Gastroesophageal sphincter (tissue), 4 donors: ENCODE measurements at places on chromosomes 5 and 9.

DNA sequence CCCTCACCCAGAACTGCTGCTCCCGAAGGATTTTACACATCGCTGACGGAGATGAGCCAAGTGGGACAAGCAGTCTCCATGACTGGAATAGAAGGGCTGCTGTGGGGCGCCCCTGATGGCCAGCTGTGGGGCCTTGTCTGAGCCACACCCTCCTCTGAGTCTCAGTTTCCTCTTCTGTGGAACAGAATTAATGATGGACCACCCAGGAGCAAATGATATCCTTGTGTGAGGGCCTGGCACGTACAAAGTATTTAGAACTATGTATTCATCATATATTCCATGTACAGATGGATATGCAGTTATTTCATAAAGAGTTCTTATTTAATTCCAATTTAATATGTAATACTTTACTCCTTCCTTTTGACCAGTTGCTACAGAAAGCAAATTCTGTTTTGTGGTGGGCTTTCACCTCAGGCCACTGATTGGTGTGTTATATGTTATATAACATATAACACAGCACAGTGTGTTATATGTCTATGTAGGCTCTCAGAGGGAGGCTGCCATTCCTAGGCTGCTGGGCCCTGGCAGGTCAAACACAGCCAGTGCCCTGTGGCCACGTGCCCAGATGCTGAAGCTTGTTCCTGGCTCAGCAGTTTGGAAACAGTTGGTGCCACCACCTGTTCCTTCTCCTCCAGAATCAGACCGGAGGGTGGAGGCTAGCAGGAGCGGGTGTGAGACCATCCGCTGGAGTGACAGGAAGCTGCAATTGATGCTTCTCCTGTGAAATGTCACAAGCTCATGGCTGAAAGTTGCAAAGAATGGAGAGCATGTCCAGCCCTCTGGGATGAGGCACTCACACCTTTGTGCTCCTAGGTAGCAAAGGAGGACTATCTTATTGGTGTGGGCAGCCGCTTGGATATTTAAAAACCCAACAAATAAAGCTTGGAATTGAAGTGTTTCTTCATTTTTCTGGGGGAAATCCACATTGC is 4.4 kb upstream of the FGD3 start:
- ATAC-seq, result no peak

DNA sequence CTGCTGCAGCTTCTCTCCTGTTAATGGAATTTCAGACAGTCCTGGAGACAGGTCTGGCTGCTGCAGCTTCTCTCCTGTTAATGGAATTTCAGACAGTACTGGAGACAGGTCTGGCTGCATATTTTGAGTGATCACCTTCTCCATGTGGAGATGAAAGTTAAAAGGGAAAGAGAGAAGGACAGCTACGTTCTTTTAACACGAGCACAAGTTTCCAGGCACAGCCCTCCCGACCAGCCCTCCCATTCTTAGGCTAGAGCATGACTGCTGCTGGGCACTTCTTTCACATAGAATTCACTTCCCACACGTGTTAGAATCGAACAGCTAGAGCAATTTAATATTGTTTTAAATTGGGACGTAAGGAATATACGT is 133.3 kb upstream of the DMRT1 start:
- ATAC-seq, result no peak

DNA sequence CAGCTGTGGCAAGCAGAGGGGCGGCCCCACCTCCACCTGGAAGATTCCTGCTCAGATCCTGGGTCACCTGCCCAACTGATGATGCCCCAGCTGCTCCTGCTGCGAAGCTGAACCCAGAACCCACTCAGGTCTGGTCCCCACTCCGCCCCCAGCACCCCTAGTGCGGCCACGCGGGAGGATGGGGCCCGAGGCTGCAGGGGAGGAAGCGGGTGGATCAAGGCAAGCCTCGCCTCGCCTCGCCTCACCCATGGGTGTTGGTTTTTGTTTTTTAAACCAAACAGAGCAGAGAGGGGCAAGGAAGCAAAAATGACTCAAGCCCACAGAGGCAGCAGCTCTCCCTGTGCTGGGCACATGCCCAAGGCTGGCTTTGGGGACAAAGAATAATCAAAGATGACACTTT is 23.2 kb downstream of the ABO start:
- ATAC-seq, result no peak

- ATAC-seq, result no peak
Measured at GRCh38 chr5:124061068-124061430, 549.1 kb downstream of the CSNK1G3 start.

GRCh38 chr5:132179405-132179804 is 48.2 kb downstream of the P4HA2 start:
- ATAC-seq, result no peak

- no peak for ATAC-seq
Measured at GRCh38 chr5:149681252-149681651, 48.9 kb upstream of the PPARGC1B start.

DNA sequence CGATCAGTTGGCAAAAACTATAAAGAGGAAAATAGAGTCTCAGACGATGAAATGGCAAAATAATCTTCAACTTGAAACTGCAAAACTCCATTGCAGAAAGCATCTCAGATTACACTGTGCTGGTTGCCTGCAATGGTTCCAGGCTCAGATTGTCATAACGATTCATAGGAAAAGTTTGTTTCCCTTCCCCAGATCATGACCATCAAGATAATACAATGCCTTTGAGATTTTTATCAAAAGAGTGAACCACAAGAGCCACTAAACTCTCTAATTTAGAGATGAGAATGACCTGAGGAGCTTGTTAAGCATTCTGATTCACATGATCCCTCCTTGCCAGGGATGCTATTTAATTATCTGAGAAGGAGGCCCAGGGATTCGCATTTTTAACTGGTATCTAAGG is 52.6 kb upstream of the ITGA1 start:
- ATAC-seq, result no peak

DNA sequence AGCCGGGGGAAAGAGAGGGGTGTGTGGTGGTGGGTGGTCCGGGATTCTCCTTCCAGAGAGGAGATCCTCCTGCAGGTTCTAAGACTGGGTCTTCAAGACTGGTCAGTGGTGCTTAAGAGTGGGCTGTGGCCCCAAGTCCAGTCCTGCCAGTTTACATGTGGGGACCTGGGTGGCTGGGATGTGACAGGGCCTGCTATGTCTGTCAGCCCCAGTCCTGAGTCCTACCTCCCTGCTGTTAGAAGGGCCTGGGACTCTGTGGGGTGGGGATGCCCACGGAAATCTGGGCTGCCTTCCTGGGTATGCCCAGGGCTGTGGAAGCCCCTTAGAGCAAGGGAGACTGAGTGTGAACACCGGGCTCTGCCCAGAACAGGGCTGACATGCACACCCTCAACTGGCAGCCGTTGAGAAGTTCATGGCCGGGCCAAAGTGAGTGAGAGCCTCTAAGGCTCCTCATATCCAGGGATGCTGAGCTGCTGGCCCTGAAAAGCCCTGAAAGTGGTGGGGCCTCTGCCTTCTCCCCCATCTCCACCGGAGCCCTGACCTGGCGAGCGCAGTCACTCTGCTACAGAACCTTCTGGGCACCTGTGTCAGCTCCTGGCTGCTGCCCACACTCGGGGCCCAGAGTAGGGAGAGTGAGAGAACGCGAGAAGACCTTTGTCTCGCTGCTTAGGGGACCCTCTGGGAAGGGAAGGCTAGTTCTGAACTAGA is 1.7 kb downstream of the PHF2 start:
- ATAC-seq, result no peak

DNA sequence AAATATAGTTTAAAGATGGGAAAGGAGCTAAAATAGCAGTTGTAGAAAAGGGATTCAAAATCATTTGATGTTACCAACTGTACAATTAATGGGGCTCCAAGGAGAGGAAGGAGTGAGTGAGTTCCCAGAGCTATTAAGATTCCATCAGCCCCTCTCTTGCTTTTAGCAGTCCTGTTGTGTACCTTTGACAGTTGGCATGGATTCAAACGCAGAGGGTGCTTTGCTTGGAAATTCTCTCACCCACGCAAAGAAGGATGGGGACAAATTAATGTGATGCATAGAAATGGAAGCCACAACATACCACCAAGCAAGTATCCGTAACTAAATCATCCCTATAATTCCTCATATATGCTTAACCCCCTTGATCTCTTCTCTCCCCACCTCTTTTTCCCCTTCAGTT is 461.3 kb downstream of the EBF1 start:
- ATAC-seq, result no peak

DNA sequence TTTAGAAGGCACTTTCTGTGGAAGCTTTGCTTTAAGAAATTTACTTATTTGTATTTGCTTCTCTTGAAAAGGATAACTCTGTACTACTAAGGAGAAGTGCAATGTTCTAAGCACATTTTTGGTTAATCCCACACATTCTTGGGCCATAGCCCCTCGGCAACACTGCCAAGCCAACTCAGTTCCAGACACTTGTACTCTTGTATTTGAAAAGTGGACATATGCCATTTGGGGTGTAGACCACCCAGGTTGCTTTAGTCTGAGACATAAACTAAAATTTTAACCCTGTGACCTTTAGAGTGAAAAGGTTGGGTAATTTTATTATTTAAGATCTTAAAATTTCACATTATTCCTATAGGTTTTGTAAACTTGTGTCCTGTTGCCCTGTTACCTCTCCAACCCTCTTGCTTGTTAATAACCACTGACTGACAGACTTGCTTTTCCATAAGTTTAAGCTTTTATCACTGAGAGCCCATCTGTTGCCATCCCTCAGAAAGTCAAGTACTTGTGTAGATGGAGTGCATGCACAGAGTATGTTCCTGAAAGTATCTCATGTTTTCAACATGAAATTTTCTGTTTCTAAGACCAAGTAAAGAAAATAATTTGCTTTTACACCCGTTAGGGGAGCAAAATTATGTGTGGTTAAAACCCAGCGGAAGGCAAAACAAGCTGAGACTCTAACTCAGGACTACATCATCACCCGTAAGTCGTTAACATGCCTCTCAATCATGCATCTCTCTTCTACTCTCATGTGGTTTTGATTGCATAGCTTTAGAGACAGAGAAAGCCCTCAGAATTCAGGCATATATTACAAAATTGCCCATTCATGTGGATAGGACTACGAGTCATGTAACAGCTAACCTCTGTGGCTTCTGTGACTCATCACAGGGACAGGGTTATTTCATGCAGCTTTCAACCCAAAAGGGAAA is 117.3 kb downstream of the GDNF start:
- ATAC-seq, result no peak

DNA sequence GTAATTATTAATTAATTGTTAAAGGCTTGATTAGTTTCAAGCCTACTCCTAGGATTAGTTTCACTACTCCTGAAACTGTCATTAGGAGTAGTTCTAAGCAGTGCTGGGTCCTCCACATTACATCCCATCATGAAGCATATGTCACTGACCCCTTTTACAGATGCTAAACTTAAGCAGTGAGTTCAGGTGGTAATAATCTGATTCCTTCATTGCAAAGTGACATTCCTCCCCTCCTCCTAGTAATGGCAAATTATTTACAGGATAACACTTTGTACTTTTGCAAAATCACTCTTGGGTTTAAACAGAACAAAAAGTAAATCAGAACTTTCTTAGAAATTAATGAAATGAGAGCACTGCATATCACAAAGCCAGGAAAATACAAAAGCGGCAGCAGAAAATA is 52.4 kb downstream of the BAAT start:
- no peak for ATAC-seq

DNA sequence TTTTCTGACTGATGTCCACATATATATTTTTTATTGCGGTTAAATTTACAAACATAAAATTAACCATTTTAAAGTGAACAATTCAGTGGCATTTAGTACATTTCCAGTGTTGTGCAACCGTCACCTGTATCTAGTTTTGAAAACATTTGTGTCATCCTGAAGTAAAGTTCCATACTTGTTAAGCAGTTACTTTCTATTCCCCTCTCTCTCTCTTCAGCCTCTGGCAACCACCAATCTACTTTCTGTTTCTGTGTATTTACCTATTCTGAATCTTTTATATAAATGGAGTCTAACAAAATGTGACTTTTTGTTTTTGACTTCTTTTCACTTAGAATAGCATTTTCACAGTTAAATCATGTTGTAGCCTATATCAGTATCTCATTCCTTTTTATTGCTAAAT is 480.1 kb upstream of the SMARCA2 start:
- no peak for ATAC-seq

DNA sequence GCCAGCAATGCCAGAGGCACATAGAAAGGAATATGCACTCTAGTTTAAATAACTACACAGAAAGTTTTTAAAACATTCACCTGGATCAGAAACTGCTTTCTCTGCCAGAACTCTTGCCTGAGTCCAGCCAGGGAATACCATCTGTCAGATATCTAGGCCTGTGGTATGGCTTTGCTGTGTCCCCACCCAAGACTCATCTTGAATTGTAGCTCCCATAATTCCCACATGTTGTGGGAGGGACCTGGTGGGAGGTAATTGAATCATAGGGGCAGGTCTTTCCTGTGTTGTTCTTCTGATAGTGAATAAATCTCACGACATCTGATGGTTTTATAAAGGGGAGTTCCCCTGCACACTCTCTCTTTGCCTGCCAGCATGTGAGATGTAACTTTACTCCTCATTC is 41.5 kb upstream of the KCNV2 start:
- ATAC-seq, result no peak

DNA sequence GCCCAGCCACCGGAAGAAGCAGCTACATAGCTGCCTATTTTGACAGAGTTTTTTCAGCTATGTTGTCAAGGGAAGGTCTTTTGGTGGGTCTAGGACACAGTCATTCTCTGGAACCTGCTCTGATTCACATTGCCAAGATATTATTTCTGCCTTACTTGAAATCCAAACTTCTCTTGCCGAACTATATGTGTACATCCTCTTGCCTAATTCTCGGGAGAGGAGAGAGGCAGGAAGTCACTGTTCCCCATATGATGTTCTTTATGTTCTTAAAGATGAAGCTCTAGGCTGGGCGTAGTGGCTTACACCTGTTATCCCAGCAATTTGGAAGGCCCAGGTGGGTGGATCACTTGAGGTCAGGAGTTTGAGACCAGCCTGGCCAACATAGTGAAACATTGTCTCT is 8.6 kb downstream of the TMEM252 start:
- no peak for ATAC-seq
